ENCODE measurements at places on chromosomes 1 and 21.

DNA sequence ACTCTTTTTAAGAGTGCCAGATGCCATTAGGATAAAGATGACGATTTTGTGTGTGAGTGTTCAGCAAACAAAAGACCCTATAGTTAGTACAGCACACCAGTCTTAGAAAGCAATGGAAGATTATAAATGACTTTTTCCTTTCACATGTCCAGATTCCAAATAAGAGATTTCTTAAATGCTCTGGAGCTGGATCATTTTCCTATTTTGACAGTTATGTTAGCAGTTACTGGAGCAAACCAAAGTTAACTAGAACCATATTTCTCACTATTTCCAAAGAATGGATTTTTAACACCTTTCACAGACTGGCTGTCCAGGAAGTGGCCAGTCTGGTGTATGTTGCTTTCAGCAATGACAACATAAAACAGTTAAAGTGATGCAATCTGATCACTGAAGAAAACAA, 905.8 kb upstream of the ADGRL2 start:
- no peak for DNase-seq

GRCh38 chr21:27275294-27275927, 308.5 kb upstream of the ADAMTS5 start:
- no peak for DNase-seq

GRCh38 chr1:187490266-187490665, 661.5 kb downstream of the PLA2G4A start:
- DNase-seq = no peak

- no peak for DNase-seq
These were observed 10.8 kb downstream of the MCL1 start for GRCh38 chr1:150568594-150568966.

GRCh38 chr1:6596886-6597776, 5.5 kb downstream of the KLHL21 start:
- DNase-seq = no peak

GRCh38 chr1:167616521-167616920, 13.5 kb upstream of the RCSD1 start:
- DNase-seq = no peak

DNA sequence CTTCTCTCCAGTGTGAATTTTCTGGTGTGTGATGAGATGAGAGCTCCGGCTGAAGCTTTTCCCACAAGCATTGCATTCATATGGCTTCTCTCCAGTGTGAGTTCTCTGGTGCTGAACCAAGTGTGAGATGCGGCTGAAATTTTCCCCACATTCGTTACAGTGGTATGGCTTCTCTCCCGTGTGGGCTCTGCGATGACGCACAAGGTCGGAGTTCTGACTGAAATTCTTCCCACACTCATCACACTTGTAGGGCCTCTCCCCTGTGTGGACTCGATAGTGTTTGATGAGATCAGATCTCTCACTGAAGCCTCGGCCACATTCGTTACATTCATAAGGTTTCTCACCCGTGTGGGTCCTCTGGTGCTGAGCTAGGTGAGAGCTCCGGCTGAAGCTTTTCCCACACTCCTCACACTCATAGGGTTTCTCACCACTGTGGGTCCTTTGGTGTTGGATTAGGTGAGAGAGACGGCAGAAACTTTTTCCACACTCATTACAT, 7.4 kb downstream of the ZNF436 start:
- DNase-seq = no peak

DNA sequence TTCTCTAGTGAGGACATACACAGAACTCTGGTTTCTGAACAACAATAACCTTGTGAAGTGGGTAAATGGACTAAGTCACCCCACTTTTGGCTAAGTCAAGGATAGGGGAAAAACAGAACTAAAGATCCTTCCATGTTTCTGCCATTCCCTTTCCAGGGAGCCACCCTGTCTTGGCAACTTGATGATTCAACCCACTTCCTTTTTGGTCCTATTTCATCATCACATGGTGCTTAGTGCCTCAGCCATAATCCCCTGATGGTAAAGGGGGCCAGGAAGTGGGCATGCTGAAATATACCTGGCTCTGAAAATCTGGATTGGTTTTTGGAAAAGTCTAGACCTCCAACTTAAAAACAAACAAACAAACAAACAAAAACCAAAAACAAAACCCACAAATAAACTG, 206.4 kb upstream of the FOXD3 start:
- no peak for DNase-seq

DNA sequence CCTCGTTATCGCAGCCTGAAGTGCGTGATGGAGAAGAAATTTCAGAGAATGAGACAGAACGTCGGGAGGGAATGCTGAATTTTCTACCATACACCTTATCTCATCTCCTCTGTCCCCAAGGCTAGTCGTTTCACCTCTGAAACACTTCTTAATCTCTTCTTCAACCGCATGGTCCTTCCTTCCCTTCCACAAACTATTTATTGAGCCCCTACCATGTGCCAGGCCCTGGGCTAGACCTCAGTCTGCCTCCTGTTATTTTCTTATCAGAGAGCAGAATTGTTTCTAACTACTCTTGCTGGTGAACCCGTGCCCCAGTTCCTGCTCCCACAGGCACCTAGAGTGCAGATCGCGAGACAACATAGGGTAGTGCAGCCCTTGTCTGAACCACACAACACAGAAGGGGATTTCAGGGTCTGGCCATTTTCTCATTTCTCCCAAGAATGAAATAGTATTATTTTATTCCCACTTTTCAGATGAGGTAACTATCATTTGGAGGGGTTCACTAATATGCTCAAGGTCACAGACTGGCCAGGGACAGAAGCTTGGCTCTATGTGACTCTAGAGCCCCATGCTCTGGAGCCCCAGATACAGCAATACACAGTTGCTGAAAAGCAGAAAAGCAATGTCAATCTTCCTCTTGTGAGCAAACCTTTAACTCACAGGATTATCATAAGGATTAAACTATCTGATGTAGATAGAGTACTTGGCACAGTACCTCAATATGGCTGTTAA, 598 bp upstream of the ADIPOR1 start:
- peak; percentile 68 for DNase-seq

GRCh38 chr1:6815726-6816125, 30.5 kb downstream of the CAMTA1 start:
- DNase-seq = no peak

DNA sequence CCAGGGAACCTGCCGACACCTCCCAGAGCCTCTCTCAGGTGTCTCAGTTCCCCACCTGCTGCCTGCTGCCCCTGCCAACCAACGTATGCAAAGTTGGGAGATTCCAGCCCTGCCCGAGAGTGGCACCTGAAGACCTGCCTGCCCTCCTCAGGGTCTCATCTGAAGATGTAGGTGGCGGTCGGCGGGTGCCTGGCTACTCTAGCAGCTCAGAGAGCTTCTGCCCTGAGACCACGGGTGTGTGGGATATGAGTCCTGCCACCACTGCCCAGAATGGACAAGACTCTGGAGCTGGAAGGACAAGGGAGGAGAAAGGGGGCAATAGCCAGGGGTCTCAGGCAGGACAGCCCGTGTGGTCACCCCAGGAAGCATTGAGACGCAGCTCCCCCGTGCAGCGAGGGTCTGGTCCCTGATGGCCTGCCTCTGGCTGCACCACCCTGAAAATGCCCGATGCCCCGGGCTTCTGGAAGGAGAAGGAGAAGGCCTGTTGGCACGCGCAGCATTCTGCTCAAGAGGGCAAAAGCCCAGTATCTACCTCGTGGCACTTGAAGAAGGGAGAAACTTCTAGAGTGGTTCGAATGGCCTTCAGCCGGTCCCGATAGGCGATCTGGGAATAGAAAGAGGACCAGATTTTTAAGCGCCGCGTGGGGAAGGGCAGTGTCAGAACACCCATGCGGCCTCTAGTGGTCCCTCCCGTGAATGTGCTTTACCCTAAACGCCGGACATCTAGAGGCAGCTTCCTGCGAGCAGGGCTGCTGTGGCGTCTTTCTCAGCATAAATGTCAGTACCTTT, 88.8 kb downstream of the STUM start:
- no peak for DNase-seq

DNA sequence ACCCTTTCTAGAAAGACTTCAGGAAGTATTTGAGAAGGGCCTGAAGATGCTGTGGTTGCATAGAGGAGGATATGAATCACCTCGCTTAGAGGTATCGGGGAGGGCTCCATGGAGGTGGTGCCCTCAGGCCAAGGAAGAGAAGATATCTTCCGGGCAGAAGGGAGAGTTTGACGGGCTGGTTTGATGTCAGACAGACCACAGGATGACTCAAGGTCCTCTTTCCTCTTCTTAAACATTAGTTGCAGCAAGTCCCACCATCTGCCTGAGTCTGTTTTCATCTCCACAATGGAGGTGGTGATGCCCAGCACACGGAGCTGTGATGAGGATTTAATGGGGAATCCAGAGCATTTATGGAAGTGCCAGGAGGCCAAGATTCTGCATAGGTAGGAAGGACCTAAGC, 25.1 kb upstream of the RUNX3 start:
- no peak for DNase-seq

- DNase-seq = no peak
These were observed 14.7 kb downstream of the TFF2 start for GRCh38 chr21:42336054-42336453.

GRCh38 chr1:154499446-154499845, 2.6 kb upstream of the TDRD10 start:
- DNase-seq = no peak

DNA sequence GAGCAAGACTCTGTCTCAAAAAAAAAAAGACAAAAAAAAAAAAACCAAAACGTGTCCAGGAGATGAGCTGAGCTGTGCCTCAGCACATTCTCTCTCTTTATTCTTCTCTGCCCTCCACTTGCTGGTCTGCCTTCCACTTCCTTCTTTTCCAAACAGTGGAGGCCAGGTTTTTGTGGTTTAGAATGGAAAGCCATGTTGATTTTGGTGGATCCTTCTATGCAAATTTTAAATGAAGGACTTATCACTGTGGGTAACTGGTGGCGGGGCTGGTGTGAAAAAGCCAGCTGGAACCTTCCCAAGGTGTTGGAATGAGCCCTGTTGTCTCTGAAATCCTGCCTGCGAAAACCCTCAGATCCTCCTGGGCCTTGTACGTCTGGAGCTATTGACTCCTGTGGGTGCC, 61.9 kb downstream of the PTPRU start:
- no peak for DNase-seq

GRCh38 chr1:219365451-219365850, 191.8 kb downstream of the LYPLAL1 start:
- no peak for DNase-seq

GRCh38 chr1:28180306-28181305, 4.1 kb upstream of the PTAFR start:
- DNase-seq = no peak

Data from NCI-H1092 treated with DMSO at 0.1 percent for 48 hours (cell line).